IPS DF 19.7 (cell line): ENCODE measurements at places on chromosomes 6 and 20.

GRCh38 chr6:145818796-145819195, 4.2 kb upstream of the FBXO30 start:
- DNase-seq = no peak

DNA sequence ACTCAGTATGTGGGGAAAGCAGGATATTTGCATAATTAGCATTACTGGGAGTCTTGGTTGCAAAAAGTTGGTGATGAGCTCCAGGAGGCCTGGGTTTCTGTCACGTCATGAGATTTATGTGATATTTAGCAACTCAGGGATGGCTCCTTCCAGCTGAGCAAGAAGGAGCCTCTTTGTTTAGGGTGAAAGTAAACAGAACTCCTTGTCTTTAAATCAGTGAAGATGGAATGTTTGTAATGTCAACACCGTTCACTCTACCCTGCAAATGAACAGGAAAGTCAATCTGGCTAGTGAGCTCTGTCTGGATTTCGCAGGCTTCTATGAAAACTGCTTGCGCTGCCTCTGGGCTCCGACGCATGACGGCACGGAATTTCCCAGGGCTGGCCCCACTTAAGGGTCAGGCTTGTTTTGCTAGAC, 86.9 kb downstream of the PXDC1 start:
- no peak for DNase-seq

DNA sequence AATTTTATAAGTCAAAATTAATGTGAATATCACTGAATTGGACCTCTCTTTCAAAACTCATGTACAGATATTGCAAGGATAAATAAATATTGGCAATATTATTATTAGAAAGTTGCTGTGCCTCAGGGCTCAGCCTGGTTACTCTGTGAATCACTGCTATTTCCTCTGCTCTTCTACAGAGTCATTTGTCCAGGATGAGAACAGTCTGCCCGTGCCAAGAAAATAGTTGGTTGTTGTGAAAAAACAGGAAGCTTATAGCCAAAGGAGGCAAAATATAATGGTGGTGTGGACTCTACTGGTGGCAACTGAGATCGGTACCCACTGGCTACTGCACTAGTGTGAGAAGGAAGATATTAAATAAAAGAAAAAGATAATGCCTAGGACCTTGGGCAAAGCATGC, 93.6 kb downstream of the RIMS1 start:
- no peak for DNase-seq

GRCh38 chr20:33673410-33674293, 576 bp downstream of the NECAB3 start:
- DNase-seq = no peak

DNA sequence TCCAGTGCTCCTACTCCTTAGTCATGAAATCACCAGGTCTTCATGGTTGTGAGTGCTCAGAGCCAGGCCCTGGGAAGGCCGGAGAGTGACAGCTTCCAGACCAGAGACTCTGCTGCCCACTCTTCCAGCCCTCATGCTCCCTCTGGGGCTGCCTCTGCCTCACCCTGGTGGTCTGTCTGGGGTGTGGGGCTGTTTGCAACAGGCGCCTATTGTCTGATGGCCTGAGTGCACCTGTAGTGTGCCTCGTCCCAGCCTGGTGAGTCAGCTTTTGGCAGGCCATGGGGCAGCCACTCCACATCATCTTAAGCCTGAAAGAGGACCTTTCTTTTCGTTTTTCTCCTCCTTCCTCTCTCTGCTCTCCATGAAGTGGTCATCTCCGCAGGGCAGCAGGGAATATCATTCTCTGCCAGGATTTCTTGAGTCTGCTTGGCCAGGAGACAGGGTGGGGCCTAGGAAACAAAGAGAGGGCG, 173.8 kb downstream of the VEGFA start:
- no peak for DNase-seq

DNA sequence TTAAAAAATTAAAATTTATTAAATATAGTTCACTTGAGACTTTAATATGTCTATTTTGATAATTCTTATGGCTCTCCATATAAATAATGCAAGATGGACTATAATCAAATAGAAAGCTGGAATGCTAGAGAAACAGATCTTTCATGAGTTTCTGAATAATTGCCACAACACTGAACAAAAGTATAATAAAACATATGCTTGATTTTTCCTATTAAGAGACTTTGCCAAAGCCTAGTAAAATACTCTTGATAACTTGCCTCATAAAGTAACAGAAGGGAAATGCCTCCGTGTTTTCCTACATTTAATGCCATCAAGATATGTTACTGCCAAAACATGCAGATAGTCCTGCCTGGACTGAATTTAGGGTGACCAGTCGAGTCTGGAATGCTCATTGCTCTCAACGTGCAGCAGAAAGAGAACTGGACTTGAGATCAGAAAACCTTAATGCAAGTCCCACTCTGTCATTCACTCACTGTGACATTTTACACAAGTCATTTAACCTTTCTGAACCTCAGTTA, 153.2 kb downstream of the AIG1 start:
- DNase-seq = no peak

GRCh38 chr20:51914758-51915157, 112.4 kb upstream of the SALL4 start:
- DNase-seq = no peak

- no peak for DNase-seq
Observed at GRCh38 chr20:36823121-36823520, 49.6 kb upstream of the DSN1 start.

- no peak for DNase-seq
Observed at GRCh38 chr6:160437154-160437553, 89.0 kb downstream of the SLC22A3 start.

DNA sequence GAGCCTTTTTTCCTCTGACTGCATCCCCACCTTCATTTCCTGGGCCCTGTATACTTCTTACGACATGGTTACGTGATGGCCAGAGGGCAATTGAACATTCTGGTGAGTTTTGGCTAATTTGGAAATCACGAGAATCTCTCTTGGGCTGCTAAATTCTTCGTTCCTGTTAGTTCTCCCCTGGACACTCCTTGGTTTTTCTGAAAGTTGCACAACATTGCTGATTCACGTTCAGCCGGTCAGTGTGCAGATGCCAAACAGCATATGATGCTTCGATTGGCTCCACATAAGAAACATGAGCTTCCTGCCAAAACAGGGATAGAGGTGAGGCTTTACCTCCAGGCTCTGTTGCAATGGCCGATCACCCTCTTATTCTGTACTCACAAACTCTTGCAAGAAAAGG, 119.4 kb upstream of the LY86 start:
- DNase-seq = no peak

- DNase-seq = no peak
Observed at GRCh38 chr6:101286146-101286545, 107.4 kb upstream of the GRIK2 start.

- no peak for DNase-seq
Observed at GRCh38 chr6:123448306-123448884, 188.4 kb downstream of the TRDN start.

DNA sequence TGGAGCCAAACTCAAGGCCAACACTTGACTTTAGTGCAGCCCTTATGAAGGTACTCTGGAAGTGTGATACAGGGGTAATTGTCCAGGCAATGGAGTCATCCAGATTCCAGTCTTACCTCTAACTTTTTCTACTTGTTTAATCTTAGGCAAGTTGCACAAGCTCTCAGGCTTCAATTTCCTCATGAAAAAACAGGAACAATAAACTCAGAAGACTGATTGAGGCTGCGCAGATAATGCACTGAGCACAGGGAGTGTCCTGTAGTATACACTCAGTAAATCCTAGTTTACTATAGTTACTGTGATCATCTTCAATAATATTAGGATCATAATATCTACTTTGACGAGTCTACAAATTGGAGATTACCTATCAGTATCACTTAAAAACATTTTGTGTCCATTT, 127.5 kb upstream of the SMLR1 start:
- no peak for DNase-seq

DNA sequence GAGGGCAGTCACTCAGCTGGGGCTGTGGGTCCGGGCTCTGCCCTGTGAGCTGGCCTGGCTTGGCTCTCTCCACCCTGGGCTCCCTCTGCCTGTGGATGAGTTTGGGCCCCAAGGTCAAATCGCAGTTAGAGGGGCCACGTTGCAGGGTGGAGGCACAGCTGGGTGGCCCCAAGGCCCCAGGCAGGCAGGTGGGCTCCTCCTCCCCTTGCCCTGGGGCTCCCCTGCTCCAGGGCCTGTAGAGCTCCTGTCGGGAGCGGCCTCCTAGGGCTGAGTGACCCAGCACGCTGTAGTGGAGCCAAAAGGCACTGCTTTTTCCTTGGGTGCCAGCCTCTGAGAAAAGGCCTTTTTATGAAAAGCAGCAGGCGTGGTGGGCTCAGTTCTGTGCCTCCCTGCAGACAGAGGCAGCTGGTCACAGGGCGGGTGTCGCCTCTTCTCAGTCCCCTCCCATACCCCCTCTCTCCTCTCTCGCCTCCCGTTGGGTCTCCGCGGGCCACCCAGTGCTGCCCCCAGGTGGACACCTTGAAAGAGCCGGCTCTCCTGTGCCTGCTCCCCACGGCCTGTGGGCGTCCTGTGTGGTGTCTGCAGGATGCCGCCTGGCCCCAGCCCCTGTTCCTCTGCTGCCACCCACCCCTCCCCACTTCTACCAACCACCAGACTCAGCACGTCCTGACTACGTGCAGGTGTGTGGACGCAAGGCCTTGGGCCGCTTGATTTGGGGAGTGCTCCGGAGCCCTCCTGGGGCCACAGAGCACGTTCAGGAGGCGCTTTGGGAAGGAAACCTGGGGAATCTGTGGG, 13.2 kb downstream of the SS18L1 start:
- DNase-seq = no peak

DNA sequence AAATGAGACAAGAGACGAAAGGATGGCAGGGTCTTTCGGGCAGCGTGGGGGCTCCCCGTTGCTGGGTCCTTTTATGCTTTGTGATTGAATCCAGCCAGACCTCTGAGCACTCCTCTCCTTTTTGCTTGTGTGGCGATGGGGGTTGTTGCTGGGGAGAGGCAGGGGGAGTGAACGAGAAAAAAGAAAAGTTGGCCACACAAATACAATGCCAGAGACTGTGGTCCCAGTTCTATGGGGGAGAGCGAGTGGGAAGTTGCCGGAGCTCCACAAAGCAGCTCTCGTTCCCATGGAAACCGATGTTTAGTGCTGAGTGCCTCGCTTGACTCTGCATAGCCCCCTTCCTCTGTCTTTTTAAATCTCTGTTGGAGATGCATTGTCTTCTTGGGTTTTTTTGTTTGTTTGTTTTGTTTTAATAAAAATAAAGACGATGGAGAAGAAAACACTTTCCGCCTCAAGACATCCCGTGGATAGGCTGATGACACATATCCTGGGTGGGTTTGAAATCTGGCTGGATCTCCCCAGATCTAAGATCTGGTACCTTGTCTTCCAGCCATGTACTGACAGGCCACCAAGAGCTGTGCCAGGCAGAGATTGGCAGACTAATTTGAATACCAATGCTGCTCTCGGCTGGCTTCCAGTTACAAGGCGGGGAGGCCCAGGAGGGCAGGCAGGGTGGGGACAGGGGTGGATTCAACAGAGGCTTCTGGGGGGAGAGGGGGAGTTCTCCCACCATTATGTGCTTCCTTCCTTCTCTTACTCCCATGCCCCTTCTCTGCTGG, 529.3 kb downstream of the QKI start:
- peak; percentile 81 for DNase-seq

DNA sequence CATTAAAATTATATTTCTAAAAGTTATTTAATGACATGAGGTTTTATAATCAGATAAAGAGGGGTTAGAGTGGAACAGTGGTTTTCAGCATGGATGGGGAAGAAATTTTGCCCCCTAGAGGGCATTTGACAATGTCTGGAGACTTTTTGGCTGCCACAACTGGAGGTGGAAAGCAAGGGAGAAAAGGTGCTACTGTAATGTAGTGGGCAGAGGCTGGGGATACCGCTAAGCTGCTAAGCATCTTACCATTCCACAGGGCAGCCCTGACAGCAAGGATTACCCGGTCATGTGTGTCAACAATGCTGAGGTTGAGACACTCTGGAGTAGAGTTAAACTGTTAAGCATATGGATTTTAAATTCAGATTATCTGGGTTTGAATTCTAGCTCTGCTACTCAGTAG, 52.9 kb upstream of the FABP7 start:
- no peak for DNase-seq

- no peak for DNase-seq
Observed at GRCh38 chr6:28892525-28892924, 31.3 kb downstream of the TRIM27 start.

DNA sequence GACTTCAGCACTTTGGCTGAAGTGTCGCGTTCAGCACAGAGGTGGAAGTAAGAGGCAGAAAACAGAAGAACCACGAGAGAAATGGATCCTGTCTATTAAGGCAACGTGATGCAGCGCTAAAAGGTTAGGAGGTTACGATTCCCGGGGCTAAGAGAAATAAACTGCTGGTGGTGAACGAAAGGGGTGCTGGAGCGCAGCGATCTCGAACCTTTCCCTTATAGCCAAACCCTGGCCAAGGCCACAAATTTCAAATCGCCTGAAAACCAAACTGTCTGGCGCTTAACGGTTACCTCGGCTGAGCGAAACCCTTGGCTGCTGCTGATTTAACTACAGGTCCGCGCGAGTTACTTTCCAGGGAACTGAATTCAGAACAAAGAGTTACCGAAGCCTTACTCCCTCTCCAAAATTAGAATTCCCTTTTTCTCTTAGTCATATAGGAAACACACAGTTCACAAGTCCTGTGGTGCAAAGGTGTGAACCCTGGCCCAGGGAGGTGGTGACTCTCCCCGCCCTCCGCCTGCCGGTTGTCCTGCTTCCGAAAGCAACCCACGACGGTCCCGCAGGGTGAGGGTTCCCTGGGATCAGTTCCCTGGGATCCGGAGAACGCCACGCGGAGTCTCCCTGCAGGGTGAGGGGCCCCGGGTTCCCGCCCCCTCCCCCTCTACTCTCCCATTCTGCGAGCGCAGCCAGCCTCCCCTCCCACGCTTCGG, 1.3 kb upstream of the SLC35D3 start:
- DNase-seq = no peak

DNA sequence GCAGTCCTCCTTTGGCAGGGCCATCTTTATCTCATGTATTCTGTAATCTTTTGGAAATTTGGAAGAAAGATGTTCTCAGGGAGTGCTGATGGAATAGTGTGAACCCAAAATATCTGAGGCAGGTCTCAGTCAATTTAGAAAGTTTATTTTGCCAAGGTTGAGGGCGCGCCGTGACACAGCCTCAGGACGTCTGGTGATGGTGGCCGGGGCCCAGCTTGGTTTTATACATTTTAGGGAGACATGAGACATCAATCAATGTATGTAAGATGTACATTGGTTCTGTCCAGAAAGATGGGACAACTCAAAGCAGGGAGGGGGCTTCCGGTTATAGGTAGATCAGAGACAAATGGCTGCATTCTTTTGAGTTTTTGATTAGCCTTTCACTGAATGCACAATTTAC, 89.8 kb downstream of the ERMARD start:
- no peak for DNase-seq

- DNase-seq = peak; percentile 45
Observed at GRCh38 chr6:131135244-131136020, at the start of gene AKAP7. Gene AKAP7, plus strand, starts transcription at chr6:131135467. Its CDS starts 297 bp downstream, at chr6:131135764.
